Activated effector memory CD4-positive, alpha-beta T cell treated with Interleukin-2 at 50 U/mL for 16 hours (primary cell): ENCODE measurements at places on chromosomes 6 and 20.

- DNase-seq = no peak
Observed at GRCh38 chr6:105651969-105652368, 249.1 kb upstream of the PREP start.

GRCh38 chr6:100116411-100117194 lies 122.6 kb upstream of the MCHR2 start:
- no peak for DNase-seq

- no peak for DNase-seq
Observed at GRCh38 chr6:41561931-41562911, 16.0 kb downstream of the FOXP4 start.

DNA sequence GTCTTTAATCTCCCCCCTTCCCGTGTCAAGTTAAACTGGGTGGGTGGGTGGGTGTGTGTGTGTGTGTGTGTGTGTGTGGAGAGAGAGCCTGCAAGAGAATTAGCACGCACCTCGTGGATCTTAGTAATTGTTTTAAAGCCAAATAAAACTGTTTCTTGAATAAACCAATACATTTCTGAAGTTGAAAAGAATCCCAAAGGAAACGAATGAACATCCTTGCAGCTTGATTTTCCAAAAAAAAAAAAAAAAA lies 381 bp upstream of the BICRAL start:
- DNase-seq = no peak

DNA sequence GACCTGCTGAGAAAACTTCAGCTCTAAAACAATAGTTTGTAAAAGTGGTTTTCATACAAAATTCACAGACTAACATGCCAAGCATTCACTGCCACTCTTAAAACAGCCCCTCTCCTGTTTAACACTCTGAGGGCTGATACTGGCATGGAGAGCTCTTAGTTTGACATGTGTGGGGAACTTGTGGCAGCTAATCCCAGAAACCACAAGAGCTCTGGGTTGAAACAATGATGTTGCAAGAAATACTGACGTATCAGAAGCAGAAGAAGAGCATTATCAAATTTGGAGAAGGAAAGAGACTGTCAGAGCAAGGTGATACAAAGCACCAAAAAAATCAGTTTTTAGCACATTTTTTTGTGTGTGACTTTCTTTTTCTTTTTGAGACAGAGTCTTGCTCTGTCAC lies 5.1 kb downstream of the BEND3 start:
- DNase-seq = no peak

DNA sequence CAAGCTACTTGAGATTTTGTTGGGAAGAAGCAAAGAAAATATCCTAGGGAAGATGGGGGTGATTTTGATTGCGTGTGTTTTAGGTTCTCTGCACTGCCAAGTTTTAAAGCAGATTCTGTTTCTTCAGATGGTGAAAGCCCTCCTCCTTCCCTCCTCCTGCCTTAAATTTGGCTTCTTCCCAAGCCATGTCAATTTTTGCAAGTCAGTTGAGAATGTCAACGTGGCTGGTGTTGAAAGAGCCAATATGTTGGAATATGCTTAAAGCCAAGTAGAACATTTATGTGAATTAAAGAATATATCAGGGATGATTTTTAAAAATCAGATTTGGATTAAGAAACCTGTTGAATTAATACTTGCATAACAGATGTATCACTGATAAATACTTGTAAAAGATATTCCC lies 270.8 kb downstream of the ARID1B start:
- no peak for DNase-seq

DNA sequence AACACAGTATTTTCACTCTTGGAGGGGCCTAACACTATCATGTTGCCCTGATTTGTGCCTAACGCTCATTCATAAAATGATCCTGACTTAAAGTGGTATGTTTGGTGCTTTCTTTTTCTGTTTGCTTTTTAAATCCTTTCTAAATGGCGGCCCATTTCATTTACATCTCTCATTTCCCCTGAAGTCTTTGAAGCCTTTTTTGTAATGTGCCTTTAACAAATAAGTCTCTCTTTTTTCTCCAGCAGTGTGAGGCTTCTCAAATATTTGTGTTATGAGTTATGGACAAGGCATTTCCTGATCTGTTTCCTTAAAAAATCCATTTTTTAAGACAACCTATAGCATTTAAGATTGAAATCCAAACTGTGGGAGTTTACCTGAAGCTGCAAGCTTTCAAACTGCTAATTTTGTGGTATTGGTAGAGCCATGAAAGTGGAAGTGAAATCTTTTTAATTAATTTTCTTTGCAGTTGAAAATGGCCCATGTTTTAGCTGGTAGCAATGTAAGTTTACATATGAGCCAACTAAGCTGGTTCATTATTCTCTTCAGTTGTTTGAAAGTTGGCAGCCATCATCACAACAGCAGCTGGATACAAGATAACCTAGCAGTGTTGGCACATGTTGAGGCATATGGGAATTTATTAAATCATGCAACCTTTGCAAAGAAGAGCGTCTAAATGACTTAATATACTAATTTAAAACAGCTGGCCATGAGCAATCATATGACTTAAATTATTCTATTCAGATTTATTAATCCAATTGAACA lies 469.7 kb downstream of the CDKAL1 start:
- DNase-seq = no peak

- no peak for DNase-seq
Observed at GRCh38 chr6:118548136-118548535, at the start of gene PLN. PLN (plus strand) TSS chr6:118548296; CDS start chr6:118558922, 10,626 bp downstream.

- no peak for DNase-seq
Observed at GRCh38 chr6:20416567-20417345, 15.1 kb downstream of the E2F3 start.

GRCh38 chr6:108966855-108967755 lies 118.9 kb downstream of the ARMC2 start:
- DNase-seq = no peak

GRCh38 chr20:44780226-44780625 lies 30.1 kb downstream of the RIMS4 start:
- no peak for DNase-seq

GRCh38 chr6:166907871-166908806 lies 48.2 kb downstream of the RNASET2 start:
- DNase-seq = no peak

DNA sequence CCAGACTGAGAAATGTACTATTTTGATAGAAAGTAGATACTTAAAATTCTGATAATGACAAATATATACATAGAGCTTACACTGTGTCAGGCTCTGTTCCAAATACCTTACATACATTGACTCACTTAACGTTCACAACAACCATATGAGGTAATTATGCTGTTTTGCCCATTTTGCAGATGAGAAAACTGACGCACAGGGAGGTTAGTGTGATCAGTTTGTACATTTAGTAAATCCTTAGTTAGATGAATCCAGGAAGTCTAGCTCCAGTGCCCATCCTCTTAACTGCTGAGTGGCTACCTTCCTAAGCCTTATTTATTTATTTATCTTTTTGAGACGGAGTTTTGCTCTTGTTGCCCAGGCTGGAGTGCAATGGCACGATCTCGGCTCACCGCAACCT lies 23.3 kb upstream of the GTF3C6 start:
- no peak for DNase-seq
